Chondrocyte (in vitro differentiated cells): ENCODE measurements at places on chromosomes 6 and 20. TPM values are rescaled to one million over a fixed set of nuclear protein-coding genes. Genes with fewer than 3 reads are reported as not detected.

DNA sequence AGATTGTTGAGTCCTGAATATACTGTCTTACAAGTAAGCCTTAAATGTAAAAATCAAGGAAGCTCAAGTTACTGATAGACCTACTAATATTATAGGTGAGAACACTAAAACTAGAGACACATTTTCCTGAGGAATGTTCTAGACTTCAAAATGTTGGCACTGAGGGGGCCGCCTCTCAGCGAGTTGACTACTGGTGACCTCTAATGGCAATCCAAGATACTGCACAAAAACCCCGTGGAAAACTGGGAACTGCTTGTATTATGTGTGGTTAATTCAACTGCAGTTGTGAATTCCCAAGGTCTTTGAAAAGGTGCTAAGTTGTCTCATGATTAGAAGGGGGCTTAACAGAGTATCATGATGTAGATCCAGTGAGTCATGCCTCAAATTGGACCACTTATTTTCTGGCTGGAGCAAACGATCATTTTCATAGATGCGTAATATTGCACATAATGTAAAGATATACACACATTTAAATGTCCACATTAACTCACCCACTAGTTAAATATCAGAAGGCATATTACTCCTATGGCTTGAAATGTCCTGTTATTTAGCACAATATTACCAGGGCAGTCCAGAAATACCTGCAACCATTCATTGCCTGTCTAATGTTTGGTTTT, 336.2 kb downstream of the FOXA2 start:
- H3K4me1 ChIP-seq = no peaks in the 10 kb centered on the region
- peaks cover 4% of the 10 kb centered on the region for H3K27me3 ChIP-seq
- no peaks in the 10 kb centered on the region for H3K36me3 ChIP-seq
- no peak for DNase-seq
- no peak overlapping the region for H3K4me3 ChIP-seq

GRCh38 chr6:115948751-115949150, 111.9 kb downstream of the FRK start:
- H3K4me3 ChIP-seq = no peak overlapping the region
- no peak for DNase-seq
- peaks cover 2% of the 10 kb centered on the region for H3K27me3 ChIP-seq

The SNAP25 gene
- 0.46 to 0.65 TPM (median 0.60 TPM) in 3 replicates for total RNA-seq

The EPPIN gene
- total RNA-seq = not detected in 3 replicates

DNA sequence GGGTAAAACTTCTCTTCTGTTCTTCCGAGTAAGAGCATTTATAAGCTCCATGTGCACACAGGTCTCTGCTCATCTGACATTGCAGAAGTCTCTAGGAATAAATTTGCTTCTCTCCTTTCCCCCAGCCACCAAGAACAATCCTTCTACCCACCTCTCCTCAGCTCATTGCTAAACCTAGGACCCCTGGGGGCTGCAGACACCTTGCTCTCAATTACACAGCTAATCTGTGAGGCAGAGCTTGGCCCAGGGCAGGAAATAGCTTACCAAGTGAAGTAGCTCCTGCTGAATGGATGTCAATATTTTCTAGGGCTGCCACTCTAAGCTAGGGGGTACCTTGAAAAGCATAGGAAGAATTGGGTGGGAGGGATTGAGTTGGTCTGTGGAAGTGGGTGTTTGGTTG, 44.0 kb downstream of the EIF2S2 start:
- no peak for DNase-seq
- H3K4me3 ChIP-seq = no peak overlapping the region
- no peak overlapping the region for H3K27ac ChIP-seq
- peaks cover 3% of the 10 kb centered on the region for H3K36me3 ChIP-seq
- H3K4me1 ChIP-seq = peaks cover 37% of the 10 kb centered on the region
- no peaks in the 10 kb centered on the region for H3K27me3 ChIP-seq

The NOX3 gene
- total RNA-seq = not detected in 3 replicates

The LY6G6F gene
- total RNA-seq = not detected in 3 replicates

DNA sequence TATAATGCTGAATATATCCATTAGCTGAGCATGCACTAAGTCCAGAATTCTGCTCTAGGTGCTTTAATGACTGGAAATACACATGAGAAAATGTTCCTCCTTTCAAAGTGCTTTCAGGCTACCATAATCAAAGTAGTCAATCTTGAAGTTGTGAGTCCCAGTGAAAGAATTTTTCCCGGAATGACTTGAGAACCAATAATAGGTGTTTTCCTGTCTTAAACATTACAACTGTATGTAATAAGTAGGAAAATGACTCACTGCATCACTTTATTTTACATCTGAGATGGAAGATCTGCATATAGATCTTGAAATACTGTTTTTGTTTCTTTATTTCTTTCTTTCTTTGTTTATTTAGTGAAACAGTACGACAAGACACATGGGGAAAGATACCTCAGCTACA, 437.4 kb upstream of the JAG1 start:
- H3K36me3 ChIP-seq = no peaks in the 10 kb centered on the region
- H3K4me3 ChIP-seq = no peak overlapping the region
- no peak overlapping the region for H3K27ac ChIP-seq
- DNase-seq = no peak

GRCh38 chr6:111080698-111081097, 6.6 kb upstream of the SLC16A10 start:
- no peak for DNase-seq
- peaks cover 17% of the 10 kb centered on the region for H3K27me3 ChIP-seq
- no peak overlapping the region for H3K4me3 ChIP-seq
- H3K36me3 ChIP-seq = peaks cover 3% of the 10 kb centered on the region

The SAMD10 gene
- total RNA-seq = 3.8 to 4.7 TPM (median 4.3 TPM) in 3 replicates

The GJA10 gene
- total RNA-seq = not detected in 3 replicates

DNA sequence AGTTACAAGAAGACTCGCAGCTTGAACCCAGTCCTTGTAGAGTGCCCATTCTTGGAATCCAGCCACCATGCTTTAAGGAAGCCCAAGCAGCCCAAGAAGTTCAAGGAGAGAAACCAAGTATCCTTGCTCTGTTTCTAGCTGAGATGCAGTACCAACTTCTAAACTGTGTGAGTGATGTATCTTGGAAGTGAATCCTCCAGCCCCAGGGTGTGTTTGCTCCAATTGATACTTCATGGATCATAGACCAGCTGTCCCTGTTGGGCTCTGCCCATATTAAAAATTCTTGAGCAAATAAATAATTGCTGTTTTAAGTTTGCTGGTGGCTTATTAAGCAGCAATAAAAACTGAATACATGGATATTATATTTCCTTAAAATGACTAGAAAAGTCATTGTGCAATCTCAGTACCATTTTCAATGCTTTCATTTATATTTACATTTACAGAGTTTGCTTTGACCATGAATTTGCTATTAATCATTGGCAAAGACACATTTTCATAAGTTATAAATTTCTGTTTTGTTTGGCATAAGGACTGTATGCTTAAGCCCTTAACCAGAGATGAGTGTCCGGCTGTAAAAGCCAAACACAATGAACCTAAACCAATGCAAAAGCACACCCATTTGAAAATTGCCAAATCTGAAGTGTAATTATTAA, 9.2 kb downstream of the SPTLC3 start:
- H3K4me1 ChIP-seq = peaks cover 32% of the 10 kb centered on the region
- no peak for DNase-seq
- no peaks in the 10 kb centered on the region for H3K27me3 ChIP-seq
- no peak overlapping the region for H3K27ac ChIP-seq

- peaks cover 20% of the 10 kb centered on the region for H3K4me1 ChIP-seq
- no peak for DNase-seq
- H3K36me3 ChIP-seq = no peaks in the 10 kb centered on the region
- no peak overlapping the region for H3K4me3 ChIP-seq
- H3K27ac ChIP-seq = no peak overlapping the region
Measured at GRCh38 chr20:40232273-40232672, 456.8 kb downstream of the MAFB start.

GRCh38 chr6:6728169-6728941, 139.8 kb downstream of the LY86 start:
- peaks cover 17% of the 10 kb centered on the region for H3K4me1 ChIP-seq
- no peak overlapping the region for H3K27ac ChIP-seq
- no peak overlapping the region for H3K4me3 ChIP-seq

DNA sequence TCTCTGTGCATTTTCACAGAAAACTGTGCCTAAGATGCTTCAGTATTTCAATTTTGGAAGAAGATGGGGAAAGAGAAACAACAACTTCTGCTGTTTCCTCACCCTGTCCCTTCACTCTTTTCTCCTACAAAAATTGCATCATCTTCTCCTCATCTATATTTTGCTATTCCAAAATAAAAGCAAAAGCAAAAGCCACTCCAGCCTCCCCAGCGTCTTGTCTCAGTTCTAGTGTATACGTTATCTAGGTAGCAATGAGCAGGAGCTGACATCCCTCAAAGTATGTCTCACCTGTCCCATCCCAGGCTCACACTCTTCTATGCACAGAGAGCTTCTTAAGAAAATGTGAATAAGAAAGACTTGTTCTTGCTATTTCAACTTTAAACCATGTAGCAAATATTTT, 163.8 kb upstream of the TAB2 start:
- no peaks in the 10 kb centered on the region for H3K27me3 ChIP-seq
- H3K27ac ChIP-seq = no peak overlapping the region
- peaks cover 8% of the 10 kb centered on the region for H3K4me1 ChIP-seq
- H3K4me3 ChIP-seq = no peak overlapping the region

The NFATC2 gene
- total RNA-seq = 2.0 to 2.6 TPM (median 2.2 TPM) in 3 replicates

The ERVFRD-1 gene
- total RNA-seq = not detected in 3 replicates

The AGPAT1 gene
- total RNA-seq = 66.7 to 77.2 TPM (median 67.0 TPM) in 3 replicates

The LCA5 gene
- 3.0 to 4.4 TPM (median 3.8 TPM) in 3 replicates for total RNA-seq

The TBX18 gene
- total RNA-seq = 6.9 to 10.7 TPM (median 9.1 TPM) in 3 replicates

The CCN2 gene
- 1,296 to 1,346 TPM (median 1,334 TPM) in 3 replicates for total RNA-seq

The EFCAB8 gene
- 0.32 to 0.67 TPM (median 0.51 TPM) in 3 replicates for total RNA-seq

The PACRG gene
- 0.59 to 2.5 TPM (median 1.1 TPM) in 3 replicates for total RNA-seq

The ATP6V1G2 gene
- 2.4 to 4.1 TPM (median 3.0 TPM) in 3 replicates for total RNA-seq

DNA sequence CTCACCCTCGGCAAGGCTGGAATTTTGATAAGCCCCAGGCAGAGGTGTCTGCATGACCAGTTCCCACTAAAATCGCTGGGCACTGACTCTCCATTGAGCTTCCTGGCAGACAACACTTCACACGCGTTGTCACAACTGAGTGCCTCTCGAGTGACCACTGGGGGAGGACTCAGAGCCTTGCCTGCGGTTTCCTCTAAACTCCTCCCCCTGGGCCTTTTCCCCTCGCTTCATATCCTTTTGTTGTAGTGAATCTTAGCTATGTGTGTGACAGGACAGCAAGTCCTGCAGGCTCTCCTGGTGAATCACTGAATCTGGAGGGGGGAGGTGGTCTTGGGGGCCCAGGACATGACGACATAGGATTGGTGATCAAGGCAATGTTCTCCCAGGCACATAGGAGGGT, 670.8 kb downstream of the PRKN start:
- no peaks in the 10 kb centered on the region for H3K36me3 ChIP-seq
- peak overlapping the region; percentile 73 for H3K27ac ChIP-seq
- DNase-seq = no peak
- H3K4me3 ChIP-seq = no peak overlapping the region
- H3K27me3 ChIP-seq = no peaks in the 10 kb centered on the region

The EDN3 gene
- total RNA-seq = 0.55 to 0.59 TPM in 2 of 3 replicates, not detected in the other

- H3K27ac ChIP-seq = no peak within 1 kb of the TSS
- H3K27me3 ChIP-seq = peaks cover 25% of the 10 kb centered on the region
- no peak within 1 kb of the TSS for H3K4me3 ChIP-seq
- H3K36me3 ChIP-seq = no peaks in the 10 kb centered on the region
Measured at GRCh38 chr6:167997642-167998041, at the start of gene KIF25. TSS of gene KIF25 (plus strand) at chr6:167997671. CDS start at chr6:168029586, 31,915 bp downstream.

The ATG5 gene
- 21.4 to 24.7 TPM (median 23.7 TPM) in 3 replicates for total RNA-seq

GRCh38 chr6:63425493-63425892, 105.7 kb upstream of the LGSN start:
- no peaks in the 10 kb centered on the region for H3K4me1 ChIP-seq
- no peaks in the 10 kb centered on the region for H3K27me3 ChIP-seq
- H3K4me3 ChIP-seq = no peak overlapping the region
- no peaks in the 10 kb centered on the region for H3K36me3 ChIP-seq
- DNase-seq = no peak

- no peaks in the 10 kb centered on the region for H3K4me1 ChIP-seq
- DNase-seq = no peak
- H3K27ac ChIP-seq = no peak overlapping the region
- peaks cover 26% of the 10 kb centered on the region for H3K27me3 ChIP-seq
- no peak overlapping the region for H3K4me3 ChIP-seq
Measured at GRCh38 chr6:43402820-43403219, 24.5 kb upstream of the ABCC10 start.

GRCh38 chr20:17100506-17100905, 126.3 kb upstream of the PCSK2 start:
- DNase-seq = no peak
- peaks cover 5% of the 10 kb centered on the region for H3K27me3 ChIP-seq
- no peaks in the 10 kb centered on the region for H3K4me1 ChIP-seq
- H3K36me3 ChIP-seq = no peaks in the 10 kb centered on the region
- no peak overlapping the region for H3K4me3 ChIP-seq

DNA sequence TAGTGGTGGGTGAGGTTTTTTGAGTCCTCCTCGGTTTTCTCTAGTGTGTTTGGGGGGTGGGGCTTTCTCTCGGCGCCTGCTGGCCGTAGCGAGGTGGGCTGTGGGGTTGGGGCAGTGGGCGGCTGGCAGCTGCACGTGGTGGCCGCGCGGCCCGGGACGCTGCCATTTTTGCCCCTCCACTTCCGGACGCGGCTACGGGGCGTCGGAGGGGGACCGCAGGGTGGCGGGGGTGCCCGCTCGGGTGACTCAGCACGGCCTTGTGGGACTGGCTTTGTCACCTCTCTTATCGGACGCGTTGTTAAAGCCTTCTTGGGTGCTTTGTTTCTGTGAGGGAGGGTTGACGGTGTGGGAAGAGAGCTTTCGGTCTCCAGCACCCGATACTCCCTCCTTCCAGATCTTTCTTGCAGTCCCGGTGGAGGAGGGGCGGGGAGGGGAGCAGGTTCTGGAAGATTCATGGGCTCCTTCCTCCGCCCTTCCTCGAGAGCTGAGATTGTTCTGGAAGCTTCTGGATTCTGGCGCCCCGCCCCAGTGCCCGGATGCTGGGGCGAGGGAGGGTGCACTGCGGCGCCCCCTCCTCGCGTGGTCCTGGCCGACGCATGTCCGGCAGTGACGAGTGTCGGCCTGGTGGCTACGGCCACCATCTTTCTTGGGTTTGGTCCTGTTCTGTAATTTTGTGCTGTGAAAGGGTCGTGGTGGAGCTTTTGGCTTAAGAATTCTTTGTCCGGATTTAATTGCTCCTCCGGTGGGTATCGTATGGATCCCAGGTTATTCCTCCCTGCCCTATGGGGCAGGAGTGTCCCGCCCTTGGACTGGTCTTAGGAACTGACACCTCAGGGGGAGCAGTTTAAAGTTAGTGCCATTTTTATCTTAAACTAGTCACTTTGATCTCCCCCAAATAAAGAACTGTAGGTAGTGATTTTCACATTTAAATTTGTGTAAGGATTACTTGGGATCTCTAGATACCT, 719 bp downstream of the HSP90AB1 start:
- DNase-seq = peak; percentile 83
- no peaks in the 10 kb centered on the region for H3K27me3 ChIP-seq
- H3K4me1 ChIP-seq = peaks cover 49% of the 10 kb centered on the region
- H3K36me3 ChIP-seq = peaks cover 45% of the 10 kb centered on the region

GRCh38 chr20:19539191-19539590, 218.9 kb upstream of the RIN2 start:
- H3K27ac ChIP-seq = no peak overlapping the region
- no peak overlapping the region for H3K4me3 ChIP-seq
- H3K27me3 ChIP-seq = peaks cover 4% of the 10 kb centered on the region

GRCh38 chr20:16178546-16179135, 394.6 kb downstream of the KIF16B start:
- no peak for DNase-seq
- H3K4me1 ChIP-seq = no peaks in the 10 kb centered on the region
- H3K27ac ChIP-seq = no peak overlapping the region

GRCh38 chr6:147677647-147678046, 169.2 kb downstream of the SAMD5 start:
- H3K4me1 ChIP-seq = no peaks in the 10 kb centered on the region
- no peak overlapping the region for H3K4me3 ChIP-seq
- no peak for DNase-seq
